Fibroblast of gingiva (primary cell): ENCODE measurements at places on chromosomes 1 and 21.

DNA sequence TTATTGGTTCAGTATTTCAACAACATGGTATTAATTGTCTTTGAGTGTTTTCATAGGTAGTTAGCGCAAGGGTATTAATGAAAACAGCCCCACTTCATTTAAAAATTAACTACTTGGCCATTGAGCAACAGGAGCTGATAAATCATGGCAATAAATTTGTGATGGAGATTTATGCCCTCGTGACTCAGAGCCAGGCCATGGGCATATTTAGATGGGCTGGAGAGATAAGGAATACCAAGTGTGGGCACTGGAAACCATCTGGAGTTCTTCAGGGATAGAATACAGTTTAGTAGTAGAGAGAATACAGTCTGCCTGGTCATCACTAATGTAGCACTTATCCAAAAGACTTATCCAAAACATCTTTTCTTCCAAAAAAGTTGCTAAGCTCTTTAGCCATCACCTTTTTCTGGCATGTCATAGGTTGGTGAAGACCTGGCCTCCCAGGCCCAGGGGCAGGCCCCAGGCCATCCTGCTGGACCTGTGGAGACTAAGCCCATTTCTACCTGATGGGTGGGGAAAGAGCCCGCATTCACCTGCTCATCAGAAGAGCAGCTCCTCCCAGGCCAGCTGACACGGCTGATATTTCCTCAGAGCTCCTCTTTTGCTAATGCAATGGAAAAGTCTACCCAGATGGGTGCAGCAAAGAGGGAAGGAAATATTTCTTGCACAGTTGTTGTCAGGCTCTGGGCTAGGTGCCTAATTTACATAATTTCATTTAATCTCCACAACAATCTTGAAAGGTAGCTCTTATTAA is 238.0 kb downstream of the TM2D1 start:
- DNase-seq: no peak

GRCh38 chr1:17539477-17540254 is at the start of gene ARHGEF10L:
Gene ARHGEF10L, plus strand, starts transcription at chr1:17539698. Its CDS starts 40,898 bp downstream, at chr1:17580596.
- DNase-seq: no peak

GRCh38 chr1:85495556-85495955 is 30.6 kb upstream of the DDAH1 start:
- no peak for DNase-seq

- DNase-seq: no peak
These were observed at the start of gene ESRRG for GRCh38 chr1:216723274-216723780. Gene ESRRG, minus strand, starts transcription at chr1:216723429. Its CDS starts 130 bp downstream, at chr1:216723299.
